Stimulated activated CD8-positive, alpha-beta memory T cell treated with anti-CD3 and anti-CD28 coated beads, Interleukin-4, amount 100 ng/mL, for 4 hours (primary cell): ENCODE measurements at places on chromosomes 5 and 9.

- DNase-seq: no peak
These were observed 5.0 kb upstream of the SPARC start for GRCh38 chr5:151691706-151692105.

DNA sequence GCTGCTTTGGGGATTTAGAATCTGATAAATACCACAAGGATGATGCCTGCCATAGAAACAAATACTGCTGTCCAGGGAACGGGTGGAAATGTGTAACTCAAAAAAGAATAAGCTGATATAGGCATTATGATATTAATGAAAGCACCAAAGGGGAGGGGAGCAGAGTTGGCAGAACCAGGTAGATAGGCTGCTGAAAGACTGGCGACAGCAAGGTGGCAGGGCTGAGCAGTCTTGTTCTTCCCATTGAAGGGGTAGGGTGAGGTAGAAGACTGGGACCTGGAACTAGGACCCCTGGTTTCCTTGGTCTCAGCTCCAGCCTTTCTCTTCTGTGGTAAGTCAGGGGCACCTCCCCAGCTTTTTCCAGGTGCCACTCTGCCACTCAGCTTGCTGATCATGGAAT is 31.4 kb upstream of the TMOD1 start:
- no peak for DNase-seq

DNA sequence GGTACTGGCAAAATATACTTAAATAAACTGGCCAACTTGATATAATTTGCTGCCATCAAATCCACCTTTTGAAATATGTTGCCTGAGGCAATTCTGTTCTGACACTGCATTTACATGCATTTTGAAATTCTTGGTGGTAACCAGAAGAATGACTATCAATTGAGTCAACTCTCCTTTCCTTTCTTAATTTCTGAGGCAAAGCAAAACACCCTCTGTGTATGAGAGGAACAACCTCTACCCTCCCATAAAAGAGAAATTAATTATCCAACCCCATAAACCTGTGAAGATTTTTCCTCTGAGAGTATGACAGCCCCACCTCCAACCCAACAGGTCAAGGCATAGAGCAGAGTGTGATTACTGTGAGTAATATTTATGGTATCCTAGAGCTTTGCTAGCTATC is 286.8 kb downstream of the NR2F1-AS1 start:
- no peak for DNase-seq

DNA sequence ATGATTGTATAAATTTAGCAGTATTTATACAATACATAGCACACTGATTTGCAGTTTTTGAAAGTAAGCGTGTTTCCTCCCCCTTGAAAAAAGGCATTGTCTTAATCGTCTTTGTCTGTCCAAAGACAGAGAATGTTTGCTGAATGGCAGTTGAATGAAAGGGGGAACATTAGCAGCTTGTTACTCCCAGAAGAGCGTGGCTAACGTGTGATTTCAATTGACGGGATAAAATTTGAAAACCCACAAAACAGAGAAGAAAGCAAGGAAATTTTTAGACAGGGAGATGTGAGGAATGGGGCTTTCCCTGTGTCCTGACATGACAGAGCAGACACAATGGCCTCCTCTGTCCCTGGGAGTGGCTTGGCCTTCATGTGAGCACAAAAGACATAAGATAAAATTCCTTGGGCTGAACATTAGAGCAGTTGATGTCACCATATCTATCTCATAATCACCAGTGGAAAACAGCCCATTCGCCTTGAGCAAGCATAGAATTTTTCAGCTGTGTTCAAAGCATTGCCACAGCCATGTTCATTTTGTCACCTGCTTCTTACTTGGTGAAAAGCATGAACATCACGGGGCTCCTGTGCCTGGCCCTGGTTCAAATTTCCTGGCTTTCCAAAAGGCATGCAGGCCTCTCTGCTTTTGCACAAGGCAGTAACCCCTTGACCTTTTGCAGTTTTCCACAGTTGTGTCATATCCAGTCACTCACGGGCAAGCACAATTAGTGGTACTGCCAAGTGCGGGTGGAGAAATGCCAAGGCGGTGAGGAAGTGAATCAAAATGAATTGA is 126.9 kb downstream of the TLE1 start:
- no peak for DNase-seq

GRCh38 chr5:122492675-122493074 is 180.6 kb downstream of the SNCAIP start:
- no peak for DNase-seq

- no peak for DNase-seq
These were observed 57.7 kb downstream of the RETREG1 start for GRCh38 chr5:16558984-16559629.

DNA sequence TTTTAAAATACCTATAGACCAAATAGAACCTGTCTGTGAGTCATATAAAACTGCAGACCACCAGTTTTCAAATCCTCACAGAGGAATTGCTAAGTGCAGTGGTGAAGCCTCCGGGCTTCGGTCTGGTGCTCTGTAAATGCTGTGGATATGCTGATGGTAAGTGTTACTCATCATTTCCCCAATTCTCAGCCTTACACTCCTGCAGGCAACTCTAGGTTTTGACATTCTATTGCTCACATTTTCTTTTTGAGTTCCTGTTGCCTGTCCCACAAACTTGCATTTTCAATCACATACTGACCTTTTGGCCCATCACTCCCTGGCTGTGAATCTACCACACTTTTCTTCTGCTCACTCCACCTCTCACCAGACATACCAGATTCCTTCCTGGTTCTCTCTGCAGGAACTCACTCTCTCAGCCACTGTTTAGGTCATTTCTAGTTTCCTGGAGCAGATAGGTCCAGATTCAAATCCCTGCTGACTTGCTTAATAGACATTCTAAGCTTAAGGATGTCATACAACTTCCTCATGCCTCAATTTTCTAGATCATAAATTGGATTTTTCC is 192.9 kb downstream of the RAB3C start:
- DNase-seq: no peak

DNA sequence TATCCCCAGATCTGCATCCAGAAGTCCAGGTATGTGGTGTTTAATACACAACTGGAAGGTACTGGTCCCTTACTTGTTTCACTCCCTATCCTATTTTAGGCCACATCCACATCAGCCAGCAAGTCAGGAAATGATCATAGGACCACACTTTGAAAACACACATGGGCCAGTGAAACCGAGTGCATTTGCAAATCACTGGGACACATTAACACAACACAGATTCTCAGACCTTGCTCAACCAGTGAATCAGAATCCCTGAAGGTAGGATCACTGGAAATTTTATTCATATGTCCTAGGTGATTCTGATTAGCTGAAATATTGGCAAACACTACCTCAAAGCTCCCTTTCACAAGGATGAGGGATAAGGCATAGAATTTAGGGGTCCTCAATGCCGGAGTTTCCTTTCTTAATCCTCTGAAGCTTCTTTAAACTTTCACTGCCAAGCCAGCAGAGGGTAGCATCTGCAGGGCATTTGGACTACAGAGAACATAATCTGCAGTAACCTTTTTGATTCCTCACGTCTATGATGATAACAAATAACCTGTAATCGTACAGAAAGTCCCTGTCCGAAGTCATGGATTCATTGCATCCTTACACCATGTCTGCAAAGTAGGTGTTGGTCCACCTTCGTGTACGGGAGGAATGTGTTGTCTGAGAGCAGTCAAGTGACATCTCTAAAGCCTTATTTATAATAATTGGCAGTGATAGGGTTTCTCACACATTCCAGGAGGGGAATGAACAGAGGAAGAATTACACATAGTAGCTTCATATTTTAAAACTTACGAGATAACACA is 11.0 kb upstream of the ABLIM3 start:
- DNase-seq: no peak

GRCh38 chr5:65108786-65109743 is 340.3 kb downstream of the CWC27 start:
- no peak for DNase-seq

DNA sequence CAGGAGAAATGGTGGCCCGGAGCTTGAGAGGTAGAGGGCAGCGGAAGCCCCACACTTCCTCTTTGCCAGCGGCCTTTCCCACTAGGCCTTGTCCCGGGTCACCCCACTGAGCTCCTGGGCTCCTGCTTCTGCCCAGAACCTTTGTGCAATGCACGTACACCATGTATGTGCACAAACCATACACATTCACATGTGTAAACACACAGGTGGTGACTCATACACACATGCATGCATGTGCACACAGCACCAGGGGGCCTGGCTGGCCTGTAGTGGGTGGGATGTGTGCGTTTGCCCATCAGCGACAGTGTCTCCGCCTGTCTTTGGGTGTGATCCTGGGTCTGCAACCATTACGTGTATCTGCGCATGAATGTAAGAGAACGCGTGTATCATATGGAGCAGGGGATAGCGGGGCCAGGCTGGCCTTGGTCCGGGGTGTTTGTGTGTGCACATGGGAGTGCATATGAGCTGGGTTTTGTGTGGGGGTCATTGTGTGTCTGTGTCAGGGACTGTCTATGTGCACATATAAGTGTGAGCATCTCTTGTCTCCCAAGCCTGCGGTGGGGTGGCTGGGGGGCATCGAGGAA is 43.7 kb downstream of the PSD2 start:
- DNase-seq: no peak

GRCh38 chr9:127311239-127311741 is 46.7 kb downstream of the GARNL3 start:
- DNase-seq: no peak

DNA sequence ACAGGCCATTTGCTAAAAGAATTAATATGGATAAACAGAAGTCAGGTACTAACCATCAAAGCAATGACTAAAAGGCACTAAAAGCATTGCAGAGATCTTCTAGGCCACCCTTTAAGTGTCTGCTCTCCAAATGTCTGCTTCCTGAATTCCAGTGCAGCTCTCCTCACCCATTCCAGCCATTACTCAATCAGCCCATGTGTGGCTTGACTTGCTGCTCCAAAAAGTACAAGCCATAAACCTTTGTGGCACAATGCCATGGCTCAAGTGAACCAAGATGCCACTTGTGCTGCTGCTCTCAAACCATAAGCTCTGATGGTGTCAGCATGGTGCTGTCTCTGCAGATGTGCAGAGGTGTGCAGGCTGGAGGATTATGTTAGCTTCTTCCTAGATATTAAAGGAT is 290.2 kb upstream of the POU5F2 start:
- no peak for DNase-seq

DNA sequence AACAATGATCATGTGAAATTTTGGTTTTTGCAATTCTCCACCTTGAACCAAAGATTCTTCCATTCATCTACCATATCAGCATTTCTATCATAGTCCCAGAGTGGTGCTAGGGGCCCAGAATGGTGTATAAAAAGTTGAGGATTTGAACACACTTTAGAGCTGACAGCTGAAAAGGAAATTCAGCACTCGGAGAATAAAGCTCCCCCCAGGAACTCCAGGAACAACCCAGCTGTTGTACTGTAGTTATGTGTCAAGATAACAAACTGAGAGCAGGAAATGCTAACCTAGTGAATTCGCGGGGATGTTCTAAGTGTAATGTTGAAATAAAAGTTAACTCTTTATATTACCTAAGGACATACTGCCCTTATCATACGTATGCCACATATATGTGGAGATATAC is 216.7 kb downstream of the NFIB start:
- DNase-seq: no peak

DNA sequence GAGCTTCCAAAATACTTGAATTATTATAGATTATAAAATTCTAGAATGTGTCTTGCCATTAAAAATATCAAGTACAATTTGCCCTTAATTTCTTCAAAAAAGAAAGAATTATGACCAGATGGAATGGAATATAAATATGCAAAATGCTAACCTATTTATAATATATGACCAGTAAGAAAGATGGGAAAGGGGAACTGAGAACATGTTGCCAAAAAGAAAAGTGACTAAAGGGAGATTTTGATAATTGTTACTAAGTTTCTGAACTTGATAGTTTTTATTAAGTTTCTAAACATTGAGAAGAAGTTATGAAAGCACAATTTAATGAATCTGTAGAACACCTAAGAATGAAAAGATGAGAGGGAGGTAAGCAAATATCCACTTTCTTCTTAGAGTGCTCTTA is 188.4 kb upstream of the NR4A3 start:
- no peak for DNase-seq

DNA sequence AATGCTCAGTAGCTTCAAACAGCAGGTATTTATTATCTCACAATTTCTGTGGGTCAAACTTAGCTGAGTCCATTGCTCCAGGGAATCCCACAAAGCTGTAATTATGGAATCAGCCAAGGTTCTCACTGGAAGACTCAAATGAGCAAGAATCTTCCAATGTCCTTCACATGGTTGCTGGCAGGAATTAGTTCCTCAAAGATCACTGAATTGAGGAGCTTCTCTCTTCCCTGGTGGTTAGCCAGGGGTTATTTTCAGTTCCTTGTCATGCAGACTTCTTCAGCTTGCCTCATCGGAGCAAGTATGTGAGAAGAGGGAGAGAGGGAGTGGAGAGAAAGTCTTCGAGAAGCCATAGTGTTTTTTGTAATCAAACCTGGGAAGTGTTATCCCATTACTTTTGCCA is 2331.9 kb downstream of the MAT2B start:
- DNase-seq: no peak

DNA sequence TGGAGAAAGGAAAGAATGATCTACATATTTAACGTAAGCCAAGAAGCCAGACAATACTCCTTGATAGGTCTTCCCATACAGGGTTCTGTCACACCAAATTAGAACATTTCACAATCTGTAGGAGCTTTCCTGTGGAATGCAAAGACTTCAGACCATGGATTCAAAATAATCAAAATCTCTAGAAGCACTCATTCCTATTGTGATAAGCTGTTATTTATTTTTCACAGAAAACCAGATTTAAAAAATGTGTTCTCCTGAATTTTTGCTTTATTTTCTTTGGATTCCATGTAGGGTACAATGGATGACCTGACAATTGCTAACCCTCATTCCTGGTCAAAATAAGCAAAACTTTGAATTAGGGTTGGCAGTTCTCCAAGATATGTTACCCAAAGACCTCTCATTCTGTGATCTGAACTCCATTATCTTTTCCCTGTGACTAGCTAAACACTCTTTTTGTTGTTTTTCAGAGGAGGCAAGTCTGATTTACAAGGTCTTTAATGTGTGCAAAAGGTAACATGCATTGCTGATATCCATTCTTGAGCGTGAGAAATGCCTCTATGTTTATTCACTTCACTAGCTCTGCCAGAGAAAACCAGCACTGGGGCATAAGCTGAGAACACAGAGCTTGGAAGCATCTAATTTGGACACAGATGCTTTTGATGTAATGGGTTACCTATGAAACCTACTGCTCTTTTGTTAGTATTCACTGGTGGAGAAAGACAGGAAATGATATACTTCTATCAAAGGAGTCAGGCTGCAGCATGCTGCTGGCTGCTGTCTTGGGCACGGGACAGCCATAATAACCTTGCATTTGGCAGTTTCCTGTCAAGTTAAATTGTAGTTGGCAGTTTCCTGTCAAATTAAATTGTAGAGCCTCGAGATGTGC is 31.4 kb downstream of the ACTBL2 start:
- DNase-seq: no peak

DNA sequence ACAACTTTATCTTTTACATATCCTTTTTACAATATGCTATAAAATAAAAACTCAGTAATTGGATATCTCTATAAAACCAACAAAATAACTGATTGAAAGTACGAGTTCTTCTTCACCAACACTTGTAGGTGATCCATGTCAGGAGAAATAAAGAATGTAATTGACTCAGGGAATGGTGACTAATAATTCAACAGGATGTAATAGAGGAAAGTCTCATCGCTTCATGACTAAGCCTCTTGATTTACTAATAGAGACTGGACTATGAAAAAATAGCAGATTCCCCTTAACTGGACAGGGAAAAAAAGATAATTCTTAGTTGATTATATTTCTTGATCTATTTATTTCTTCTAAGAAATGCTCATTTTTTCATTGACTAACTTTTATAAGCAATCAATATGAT is 507.7 kb upstream of the PTGER4 start:
- no peak for DNase-seq

- DNase-seq: no peak
These were observed 54.3 kb downstream of the NR3C1 start for GRCh38 chr5:143349177-143349576.
